ENCODE measurements at places on chromosomes 7 and 10.

- no peak for DNase-seq
Observed at GRCh38 chr10:3487228-3487627, 297.8 kb downstream of the KLF6 start.

DNA sequence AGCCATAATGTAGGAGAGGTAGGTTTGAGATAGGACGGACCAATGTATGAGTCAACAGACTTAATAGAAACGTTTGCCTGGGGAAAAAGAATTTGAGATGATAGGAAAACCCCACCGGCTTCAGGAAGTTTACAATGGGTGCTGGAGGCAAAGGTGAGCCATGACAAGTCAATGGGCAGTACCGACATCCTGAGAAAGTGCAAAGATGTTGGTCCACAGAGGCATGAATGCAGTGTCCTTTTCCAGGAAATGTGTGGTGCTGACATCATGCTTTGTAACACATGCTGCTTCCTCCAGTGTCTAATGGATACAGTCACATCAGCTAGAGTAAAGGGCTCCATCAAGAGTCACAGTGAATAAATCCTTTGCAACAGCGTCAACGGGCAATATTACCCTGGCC, 533.6 kb downstream of the INHBA start:
- DNase-seq, result no peak

DNA sequence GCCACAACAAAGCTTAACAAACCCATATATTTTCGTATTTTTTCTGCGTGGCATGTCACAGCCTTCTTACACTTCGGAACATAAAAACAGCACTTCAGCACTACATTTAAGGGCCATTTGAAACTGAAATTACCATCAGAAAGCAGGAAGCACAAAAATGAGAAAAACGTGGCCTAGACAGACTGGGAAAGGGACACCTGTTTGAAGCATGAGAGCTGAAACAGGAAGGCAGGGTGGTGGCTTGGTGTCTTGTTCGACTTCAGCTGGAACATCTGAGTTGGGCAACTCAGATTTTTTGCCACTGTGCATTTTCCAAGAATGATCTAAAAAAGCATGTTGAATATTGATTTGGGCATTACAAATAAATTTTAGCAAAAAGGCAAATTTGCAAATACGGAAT, 243.2 kb downstream of the ELMO1 start:
- no peak for DNase-seq

GRCh38 chr10:34219753-34220548, 595.1 kb downstream of the PARD3 start:
- DNase-seq, result no peak

GRCh38 chr7:264541-265191, 25.3 kb upstream of the FOXL3 start:
- no peak for DNase-seq

DNA sequence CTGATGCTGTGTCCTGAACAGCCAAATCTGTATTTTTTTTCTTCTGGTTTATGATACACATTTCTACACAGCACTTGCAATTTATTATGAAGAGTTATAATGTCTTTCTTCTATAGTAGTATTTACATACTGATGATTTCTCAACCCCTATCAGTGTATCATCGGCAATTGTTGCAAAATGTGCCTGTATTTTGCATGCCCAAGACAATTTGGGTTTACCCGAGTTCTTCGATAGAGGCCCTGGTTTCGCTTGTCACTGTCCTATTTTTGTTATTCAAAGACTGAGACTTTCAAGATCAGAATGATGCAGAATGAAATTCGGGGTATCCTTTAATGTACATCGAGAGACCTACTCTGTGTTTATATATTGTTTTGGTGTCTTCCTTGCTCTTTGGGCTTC, 184.5 kb upstream of the PRSS58 start:
- DNase-seq, result no peak

- DNase-seq, result no peak
Observed at GRCh38 chr10:26216585-26217395, at the start of gene GAD2. Gene GAD2 (plus strand): TSS chr10:26216774. CDS start chr10:26216810, 36 bp downstream.

DNA sequence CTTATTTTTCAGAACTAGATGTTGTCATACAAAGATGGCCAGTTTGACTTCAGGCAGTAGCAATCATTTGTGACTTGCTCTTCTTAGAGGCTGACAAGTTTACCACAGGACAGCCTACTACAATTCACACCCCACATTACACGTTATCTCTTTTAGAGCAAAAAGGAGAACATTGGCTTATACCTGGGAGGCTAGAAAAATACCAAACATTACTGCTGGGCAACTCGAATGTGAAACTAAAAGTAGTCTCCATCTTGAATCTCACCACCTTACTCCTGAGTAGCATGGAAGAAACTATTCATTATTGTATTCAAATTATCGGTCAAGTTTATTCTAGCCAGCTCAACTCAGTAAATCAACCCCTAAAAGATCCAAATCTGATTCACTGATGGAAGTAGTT, 90.7 kb upstream of the TMEM26 start:
- no peak for DNase-seq

- DNase-seq, result no peak
Observed at GRCh38 chr7:137342265-137342664, 1.3 kb downstream of the PTN start.

DNA sequence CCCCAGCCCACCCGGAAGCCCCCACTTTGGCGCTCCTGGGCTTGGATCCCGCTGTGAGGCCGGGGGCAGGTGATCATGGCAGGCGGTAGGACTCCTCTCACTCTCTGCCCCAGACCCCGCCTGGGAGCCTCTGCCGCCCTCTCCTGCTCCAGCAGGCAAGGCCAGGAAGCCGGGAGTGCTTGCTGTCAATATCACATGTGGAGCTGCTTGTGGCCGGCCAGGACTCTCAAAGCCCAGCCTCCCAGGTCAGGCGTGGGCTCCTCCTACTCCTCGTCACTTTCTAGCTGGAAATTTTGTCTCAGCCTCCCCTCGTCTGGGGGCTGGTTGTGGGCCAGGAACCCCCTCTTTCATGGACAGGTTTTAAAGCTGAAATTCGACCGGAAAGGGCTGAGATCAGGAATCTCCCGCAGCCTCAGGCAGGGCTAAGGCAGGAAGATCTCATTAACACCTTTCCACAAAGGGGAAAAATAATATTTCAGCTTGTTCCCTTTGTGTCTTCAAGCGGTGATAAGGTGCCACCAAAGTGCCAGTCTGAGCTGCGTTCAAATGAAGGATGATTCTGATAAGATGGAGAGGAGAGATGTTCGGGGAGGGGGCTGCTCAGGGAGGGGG, 273.6 kb upstream of the PODXL start:
- no peak for DNase-seq

DNA sequence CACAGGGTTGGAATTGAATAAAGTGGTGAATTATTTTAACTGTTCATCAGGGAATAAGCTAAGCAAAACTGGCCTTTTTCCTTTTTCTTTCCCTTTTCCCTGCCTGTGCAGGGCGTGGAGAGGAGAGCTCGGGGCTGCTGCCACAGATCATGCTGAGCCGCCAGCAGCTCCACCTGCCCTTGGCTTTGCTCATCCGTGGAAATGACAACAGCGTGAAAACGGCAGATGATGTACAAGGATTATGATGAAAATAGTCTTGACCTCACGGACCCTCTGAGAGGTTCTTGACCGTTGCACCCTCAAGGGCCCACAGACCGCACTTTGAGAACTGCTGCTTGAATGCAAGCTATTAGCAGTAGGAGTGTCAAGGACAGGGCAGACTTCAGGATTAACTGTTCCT, 10.6 kb downstream of the PPP2R2D start:
- DNase-seq, result no peak

- DNase-seq, result no peak
Observed at GRCh38 chr7:56092789-56093531, at the start of gene PHKG1. Gene PHKG1 (minus strand): TSS chr7:56092952. CDS start chr7:56088941, 4,011 bp downstream.

DNA sequence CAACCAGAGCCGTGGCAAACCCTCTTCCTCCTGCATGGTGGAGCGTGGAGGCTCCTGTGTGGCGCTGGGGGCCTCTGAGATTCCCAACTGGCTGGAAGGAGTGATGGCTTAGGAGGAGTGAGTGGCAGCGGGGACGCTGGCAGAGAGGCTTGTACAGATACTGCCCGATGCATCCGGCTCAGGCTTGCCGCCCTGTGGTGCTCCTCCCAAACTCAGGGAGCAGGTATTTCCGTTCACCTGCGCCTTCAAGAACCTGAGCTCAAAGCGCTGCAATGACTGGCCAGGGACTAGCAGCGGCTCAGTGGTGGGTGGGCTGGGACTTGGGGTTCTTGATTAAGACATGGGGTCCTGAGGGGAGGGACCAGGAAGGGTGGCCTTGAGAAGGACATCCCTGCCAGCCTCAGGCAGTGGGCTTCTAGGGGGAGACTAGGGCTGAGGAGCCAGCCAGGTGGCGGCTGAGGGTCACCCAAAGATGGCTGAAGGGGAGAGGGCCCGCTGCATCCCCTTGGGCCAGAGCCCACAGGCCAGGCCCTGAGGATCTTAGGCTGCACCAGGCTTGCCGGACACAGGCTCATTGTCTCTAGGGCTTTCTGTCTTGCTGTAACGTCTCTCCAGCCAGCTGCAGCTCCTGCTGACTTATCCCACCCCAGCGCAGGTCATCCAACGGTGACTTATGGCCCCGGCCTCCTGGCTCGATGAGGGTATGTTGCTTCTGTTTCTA, 3.2 kb downstream of the ZNF775 start:
- DNase-seq, result no peak

DNA sequence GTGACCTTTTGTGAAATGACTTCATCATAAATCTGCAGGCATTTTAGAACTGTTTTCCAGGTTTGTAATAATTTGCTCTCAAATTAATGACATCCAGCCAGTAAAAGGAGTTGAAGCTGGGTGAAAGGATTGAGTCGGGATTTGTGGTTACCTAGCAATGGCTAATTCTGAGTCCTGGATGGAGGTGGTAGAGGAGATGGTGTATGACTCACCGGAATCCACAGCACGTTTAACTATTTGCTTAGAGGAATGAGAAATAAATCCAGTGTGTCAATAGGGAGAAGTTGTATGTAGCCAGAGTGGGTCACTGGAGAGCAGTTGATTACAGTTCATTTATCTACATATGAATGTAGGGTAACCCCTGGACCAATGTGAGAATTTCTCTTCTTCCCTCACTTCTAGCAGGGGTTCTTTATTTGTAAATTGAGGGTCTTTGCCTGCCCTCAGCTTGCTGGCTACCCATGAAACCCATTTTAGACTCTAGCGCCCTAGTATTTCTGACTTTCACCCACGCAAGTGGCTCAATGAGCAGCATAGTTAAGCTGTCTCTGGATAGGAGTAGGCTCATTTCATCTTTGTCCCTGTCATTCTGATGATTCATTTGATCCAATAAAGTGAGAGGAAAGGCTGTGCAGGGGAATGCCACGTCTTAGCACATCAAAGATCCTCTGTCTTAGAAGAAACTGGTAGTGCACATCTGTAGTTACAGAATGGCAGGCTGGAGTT, 547.8 kb downstream of the SORCS3 start:
- DNase-seq, result no peak

DNA sequence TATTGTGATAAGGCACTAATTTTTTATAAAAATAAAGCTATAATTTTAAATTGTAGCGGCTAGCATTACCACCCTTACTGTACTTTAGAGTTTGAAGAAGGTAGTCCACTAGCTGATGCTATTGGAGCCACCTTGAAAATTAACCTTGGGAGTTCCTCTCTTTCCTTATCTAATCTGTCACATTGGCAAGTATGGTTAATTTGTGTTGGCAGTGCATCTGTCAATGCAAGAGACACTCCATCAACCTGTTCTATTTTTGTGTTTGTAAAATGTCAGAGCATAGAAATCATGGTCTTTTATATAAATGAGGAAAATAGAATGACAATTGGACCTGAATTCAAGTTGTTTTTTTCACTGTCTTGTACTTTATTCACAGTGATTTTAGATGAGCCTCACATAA, 20.5 kb downstream of the GLCCI1 start:
- DNase-seq, result no peak

- DNase-seq, result no peak
Observed at GRCh38 chr7:31023877-31024276, 28.2 kb upstream of the ADCYAP1R1 start.

DNA sequence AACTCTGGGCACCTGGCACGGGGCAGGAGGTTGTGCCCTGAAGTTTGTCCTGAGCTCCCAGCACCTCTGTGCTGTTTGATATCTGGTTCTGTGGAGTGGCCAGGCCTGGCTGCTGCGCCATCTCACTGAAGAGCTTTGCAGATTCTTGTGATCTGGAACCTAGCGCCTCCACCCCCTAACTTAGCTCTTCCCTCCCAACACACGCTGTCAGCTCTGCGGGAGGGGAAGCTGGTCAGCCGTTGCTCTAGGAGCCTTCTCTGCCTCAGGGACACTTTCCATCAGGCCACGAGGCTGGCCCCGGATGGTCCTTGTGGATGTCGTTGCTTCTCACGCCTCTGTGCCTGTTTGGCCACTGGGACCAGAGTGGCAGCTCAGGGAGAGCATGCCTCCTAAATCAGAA, 213.2 kb downstream of the CCDC3 start:
- DNase-seq, result no peak

DNA sequence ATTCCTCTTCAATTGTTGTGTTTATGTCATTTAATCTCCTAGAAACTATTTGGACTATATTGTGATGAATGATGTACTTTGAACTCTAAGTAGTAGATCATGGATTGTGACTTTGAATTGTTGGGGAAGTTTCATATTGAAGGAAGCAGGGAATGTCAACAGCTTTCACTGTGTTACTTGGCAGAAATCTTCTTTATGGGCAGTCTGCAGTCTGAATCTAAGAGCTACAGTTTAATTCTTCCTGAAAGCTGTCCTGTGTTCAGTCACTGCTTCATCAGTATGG, 91.6 kb downstream of the PPP1R9A start:
- no peak for DNase-seq

GRCh38 chr10:8312079-8312478, 257.6 kb downstream of the GATA3 start:
- no peak for DNase-seq

DNA sequence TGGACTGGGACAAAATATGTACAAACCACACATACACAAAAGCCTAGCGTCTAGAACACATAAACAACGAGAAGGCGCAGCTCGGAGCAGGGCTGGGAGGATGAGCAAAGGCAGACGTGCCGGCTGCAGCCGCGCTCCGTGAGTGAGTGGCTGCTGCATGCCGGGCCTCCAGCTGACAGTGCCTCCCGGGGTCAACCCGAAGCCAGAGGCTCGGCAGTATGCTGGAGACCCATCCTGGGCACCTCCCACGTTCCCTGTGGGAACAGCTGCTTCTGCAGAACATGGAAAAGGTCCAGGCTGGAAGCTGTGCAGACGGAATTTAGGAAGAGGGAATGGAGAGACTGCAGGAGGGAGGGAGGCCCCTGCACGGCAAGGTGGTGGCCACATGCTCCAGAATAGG, 3.6 kb upstream of the GPR146 start:
- no peak for DNase-seq

GRCh38 chr7:133290676-133291333, 37.9 kb downstream of the EXOC4 start:
- DNase-seq, result no peak

DNA sequence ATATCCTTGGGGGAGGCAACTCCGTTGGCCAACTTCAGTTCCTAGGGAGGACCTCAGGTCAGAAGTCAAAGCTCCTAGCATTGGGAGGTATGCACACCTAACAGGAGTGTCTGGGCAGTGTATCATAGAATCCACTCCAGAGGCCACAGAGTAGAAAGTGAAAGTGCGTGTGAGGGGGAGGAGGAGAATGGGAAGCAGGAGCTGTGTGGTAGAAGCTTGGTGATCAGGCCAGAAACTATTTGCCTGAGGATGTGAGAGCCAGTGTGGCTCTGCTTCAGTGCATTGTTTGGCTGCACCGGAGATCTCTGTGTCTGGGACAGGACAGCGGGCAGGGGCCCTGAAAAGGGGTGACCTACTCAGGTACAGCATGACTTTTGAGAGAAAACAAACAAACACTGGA, 557.4 kb upstream of the VSTM2A start:
- DNase-seq, result no peak

All from stimulated activated CD8-positive, alpha-beta memory T cell treated with anti-CD3 and anti-CD28 coated beads, Interleukin-15, amount 100 ng/mL, for 24 hours (primary cell).